SK-MEL-5 (cell line): ENCODE measurements at places on chromosomes 13 and 19. TPM values are rescaled to one million over a fixed set of nuclear protein-coding genes. Genes with fewer than 3 reads are reported as not detected.

Gene ZNF345
- total RNA-seq, result 2.0 and 2.4 TPM in 2 replicates

Gene SLC10A2
- not detected in 2 replicates for total RNA-seq

DNA sequence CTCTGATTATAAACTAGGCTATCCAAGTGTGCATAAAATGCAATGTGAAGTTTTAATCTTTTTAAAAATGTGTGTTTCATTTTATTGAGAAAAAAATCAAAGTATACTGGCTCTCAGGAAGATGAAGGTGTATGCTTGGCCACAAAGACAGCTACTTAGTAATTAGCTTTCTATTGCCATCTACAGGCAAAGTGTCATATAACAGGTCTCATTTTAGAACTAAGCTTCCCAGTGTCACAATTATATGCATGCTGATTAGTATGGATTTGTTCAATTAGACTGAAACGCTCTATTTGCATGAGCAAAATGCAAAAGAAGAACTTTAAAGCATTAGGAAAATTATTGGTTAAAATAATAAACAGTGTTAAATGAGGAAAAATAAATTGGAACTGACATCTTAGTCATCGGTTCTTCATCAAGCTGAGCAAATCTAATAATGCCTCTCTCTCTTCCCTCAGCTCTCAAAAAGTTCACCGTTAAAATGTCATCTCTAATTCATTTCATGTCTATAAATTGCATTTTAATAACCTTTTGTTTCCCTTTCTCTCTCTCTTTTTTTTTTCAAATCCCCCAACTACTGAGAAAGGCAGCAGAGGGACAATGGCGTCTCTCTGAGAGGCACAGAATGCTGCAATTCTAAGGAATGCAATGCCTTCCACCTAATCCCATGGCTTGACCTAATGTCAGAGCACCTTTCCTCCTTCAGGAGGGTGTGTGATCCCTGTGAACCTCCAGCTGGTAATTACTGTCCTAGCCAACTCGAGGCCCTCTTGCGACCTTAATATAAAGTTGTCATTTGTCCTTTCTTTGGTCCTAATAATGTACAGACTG is 313.1 kb upstream of the MAB21L1 start:
- peak; percentile 58 for DNase-seq

Gene LENG9
- total RNA-seq, result 6.1 and 7.2 TPM in 2 replicates

GRCh38 chr13:85236413-85236812 is 562.8 kb downstream of the SLITRK6 start:
- DNase-seq, result no peak

Gene IL17D
- 3.7 and 4.3 TPM in 2 replicates for total RNA-seq

- no peak for DNase-seq
These were observed 375.3 kb downstream of the GPC5 start for GRCh38 chr13:91773591-91774227.

- DNase-seq, result peak; percentile 50
These were observed 685 bp downstream of the LENG9 start for GRCh38 chr19:54462655-54463530.

Gene PCSK4
- 1.9 TPM in 2 replicates for total RNA-seq

- peak; percentile 71 for DNase-seq
These were observed 29.2 kb downstream of the COG6 start for GRCh38 chr13:39684531-39685137.

DNA sequence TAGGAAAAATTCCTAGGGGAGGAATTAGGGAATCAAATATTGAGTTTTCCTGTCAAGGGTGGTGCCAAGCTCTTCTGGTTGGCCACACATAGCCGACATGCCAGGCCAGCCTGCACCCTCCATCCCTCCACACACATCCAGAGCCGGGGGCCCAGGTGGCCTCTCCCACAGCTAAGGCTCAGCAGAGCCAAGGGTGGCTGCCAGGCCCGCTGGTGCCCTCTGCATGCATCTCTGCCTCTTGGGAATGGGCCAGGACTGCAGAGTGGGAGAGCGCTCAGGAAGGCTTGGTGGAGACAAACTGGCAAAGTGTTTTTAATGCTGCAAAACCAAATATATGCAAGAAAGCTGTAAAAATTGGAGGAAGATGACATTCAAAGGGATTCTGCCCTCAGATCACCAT is 42.7 kb upstream of the GAS6 start:
- DNase-seq, result no peak

DNA sequence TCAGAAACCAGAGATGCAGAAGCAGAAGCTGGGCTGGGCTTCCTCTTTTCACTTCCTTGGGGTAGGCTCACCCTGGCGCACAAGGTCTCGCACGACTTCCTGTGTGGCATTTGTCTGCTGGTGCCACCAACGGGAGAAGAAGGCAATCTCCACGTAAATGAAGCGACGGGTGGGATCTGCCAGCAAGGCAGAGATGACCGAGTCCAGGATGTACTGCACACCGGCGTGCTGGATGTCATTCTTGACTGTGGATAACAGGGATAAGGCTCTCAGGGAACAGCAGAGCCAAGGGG is 1.3 kb downstream of the MAN2B1 start:
- no peak for DNase-seq

Gene LGI4
- total RNA-seq, result 0.11 TPM in 1 of 2 replicates, not detected in the other

DNA sequence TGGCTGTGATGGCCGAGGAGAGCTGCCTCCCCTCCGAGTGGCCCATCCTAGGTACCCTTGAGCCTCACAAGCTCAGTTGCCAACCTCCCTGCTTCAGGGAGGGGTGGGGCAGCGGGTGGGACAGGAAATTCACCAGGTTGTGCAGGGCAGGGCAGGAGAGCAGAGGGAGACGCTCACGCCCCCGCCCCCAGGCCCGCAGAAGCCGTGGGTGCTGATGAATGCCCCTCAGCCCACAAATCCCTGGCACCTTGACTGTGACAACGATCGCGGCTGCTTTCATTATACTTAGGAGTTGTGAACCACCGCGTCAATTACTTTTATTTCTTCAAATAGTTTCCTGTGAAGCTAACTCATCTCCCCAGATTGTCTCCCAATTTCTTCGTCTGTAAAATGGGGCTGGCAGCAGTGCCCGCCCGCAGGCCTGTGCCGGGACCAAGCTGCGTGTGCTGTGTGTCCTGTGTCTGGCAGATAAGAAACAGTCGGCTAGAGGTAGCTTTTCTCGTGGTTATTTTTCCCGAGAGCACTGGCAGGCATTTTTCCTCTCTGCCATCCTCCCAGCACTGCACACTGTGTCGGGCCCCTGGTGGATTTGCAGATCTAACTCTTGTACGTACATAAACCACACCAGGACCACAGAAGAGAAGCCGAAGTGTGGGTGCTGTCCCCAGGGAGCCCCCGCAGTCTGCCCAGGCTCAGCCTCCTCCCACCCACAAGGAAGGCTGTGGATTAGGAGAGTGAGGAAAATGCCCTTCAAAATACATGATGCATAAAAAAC is 7.9 kb upstream of the RASA3 start:
- DNase-seq, result no peak

- no peak for DNase-seq
These were observed 88.5 kb upstream of the SIAH3 start for GRCh38 chr13:45940061-45940460.

DNA sequence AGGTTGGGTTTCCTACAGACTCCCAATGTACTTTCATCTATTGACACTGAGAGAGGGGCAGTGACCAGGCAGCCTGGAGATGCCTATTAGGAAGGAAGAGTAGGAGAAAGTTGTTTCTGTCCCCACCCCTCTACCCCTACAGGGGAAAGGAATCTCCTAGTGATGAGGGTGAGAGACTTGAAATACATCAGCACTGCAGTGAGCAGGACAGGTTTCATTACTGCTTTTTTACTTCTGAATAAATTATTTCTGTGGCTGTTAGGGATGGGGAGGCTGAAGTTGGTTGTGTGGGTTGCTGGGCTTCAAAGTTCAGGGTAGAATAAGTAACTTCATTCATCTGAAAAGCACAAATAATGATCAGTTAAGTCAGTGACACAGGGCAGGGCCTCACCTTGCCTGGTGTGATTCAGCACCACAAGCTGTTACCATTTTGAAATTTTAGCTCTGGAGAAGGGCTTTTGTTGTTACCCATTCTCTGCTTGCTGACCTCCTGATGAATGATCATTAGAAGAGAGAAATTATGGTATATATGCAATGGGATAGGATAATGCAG is 19.3 kb downstream of the CEACAM1 start:
- DNase-seq, result no peak

Gene SIGLEC12
- total RNA-seq, result not detected in 2 replicates

Gene KLK15
- not detected in 2 replicates for total RNA-seq

GRCh38 chr13:93859716-93860115 is 619.8 kb downstream of the DCT start:
- DNase-seq, result no peak

- DNase-seq, result peak; percentile 49
These were observed 109.8 kb upstream of the FREM2 start for GRCh38 chr13:38577048-38577447.

DNA sequence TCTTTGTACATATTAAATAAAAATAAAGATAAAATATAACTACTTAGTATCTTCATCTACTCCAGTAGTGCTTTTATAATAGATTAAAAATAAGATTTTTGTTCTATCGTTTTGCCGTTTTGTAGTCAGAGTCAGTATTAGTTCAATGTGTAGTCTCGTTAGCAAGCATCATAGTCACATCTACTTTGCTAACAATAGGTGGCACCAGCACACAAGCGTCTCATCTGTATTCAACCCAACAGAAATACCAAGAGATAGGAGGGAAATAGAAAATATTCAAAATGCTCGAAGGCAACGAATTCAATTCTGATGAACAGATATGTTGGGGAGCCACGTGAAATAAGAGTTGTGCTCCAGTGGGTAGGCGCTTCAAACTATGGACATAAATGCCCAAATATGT is 21.4 kb upstream of the MICU2 start:
- DNase-seq, result peak; percentile 67

DNA sequence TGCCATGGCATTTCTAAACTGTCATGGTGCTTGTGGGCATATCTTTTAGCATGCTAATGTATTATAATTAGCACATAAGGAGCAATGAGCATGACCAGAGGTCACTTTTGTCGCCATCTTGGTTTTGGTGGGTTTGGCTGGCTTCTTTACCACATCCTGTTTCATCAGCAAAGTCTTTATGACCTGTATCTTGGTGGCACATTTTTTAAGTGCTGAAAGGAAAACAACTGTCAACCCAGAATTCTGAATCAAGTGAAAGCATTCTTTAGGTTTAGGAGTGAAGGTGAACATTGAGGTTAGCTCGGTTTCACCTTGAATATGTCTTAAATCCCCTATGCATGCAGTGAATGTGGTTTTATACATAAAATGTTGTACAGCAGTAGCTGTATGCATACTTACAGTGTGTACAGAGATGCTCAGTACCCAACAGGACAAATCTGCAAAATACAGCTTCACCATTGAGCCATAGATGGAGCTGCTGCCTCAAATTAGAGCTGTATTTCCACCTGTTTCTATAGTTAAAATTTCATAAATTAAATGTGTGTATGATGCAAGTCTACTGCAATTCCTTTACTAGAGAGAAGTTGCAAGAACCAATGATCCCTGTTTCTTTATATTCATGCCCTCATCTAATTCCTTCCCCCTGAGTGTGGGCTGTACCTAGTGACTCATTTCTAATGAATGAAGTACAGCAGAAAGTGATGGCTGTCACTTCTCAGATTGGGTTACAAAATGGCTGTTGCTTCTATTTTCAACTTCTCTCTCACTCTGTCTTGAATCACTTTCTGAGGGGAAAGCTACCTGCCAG is 25.2 kb upstream of the IGSF23 start:
- peak; percentile 49 for DNase-seq

Gene FAM216B
- total RNA-seq, result 0.03 TPM in 1 of 2 replicates, not detected in the other

Gene CGB2
- not detected in 2 replicates for total RNA-seq

DNA sequence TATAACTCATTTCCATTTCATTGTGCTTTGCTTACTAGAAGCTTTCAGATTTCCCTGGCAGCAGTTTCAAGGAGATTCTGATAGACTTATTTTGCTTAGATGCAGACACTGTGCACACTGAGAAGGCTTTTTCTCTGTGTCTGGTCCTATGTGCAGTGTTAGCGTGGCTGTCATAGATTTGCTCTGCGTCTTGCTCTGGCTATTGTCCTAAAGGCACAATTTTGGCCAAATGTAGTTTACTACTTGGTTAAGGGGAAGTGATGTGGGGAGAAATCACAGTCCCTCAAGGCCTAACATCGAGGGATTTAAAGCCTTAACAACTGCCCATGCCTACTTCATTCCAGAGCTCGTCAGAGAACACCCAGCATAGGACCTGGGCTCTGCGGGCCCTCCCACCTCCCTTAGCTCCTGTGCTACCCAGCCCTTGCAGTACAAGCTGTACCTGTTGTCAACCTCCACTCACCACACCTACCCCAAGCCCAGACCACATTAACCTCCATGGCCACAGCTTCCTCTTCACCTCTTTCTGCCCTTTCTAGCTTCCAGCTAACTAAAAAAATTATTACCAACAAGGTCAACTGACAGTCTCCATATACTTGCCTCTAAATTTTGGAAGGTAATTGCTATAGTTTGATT is 38.9 kb upstream of the KATNAL1 start:
- DNase-seq, result no peak

Gene CEACAM20
- total RNA-seq, result not detected in 2 replicates

GRCh38 chr13:43095771-43096719 is 72.7 kb downstream of the DNAJC15 start:
- no peak for DNase-seq

Gene PPP2R1A
- total RNA-seq, result 110 and 134 TPM in 2 replicates

Gene WDR87
- not detected in 2 replicates for total RNA-seq

GRCh38 chr13:23321535-23322241 is 111.8 kb downstream of the SACS start:
- peak; percentile 28 for DNase-seq

- no peak for DNase-seq
These were observed 605 bp downstream of the TMEM255B start for GRCh38 chr13:113759525-113760137.

DNA sequence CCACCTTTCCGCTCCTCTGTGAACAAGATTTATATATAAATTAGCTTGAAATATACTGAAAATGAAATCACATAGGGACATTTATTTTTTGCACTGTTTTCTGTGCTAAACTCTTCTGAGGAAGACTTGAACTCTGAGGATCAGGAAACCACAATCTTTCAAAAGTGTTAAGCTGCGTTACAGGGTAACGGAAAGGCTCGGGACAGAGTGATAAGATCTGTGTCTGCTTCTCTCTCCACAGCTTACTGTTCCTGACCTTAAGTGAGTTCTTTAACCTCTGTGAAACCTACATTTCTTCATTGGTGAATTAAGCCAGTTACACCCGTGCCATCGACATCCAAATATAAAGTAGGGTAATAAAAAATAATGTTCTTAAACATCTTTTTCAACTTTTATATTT is 38.9 kb downstream of the DACH1 start:
- no peak for DNase-seq

DNA sequence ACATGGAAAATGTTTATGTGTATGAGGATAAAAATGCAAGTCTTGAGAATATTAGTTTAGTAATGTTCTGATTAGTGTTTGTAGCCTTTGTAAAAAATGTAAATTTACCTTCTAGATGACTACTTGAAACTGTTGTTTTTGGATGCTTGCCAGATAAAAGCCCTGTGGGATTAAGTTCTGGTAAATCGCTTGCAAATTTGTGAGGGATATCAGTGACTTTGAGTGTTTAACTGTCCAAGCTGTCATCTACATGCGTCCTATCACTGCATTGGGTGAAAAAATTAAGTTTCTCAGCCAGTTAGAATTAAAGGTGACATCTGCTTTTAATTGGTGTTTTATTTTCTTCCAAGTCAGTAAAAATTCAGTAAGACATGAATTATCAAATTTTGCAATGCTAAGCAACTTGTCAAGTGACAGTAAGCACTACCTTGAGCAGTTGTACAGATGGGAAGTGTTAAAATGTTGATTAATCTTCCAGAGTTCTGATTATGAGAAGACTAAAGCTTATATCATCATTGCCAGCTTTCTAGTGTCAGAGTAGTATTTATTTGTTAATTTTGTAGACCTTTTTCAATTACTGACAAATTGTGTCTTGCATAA is 88.0 kb downstream of the PCCA start:
- DNase-seq, result no peak
